ENCODE measurements at places on chromosomes 4 and X.

- no peak for DNase-seq
Observed at GRCh38 chrX:151870602-151871001, 42.1 kb upstream of the MAGEA4 start.

- DNase-seq = no peak
Observed at GRCh38 chr4:162707962-162708361, 458.7 kb downstream of the NAF1 start.

DNA sequence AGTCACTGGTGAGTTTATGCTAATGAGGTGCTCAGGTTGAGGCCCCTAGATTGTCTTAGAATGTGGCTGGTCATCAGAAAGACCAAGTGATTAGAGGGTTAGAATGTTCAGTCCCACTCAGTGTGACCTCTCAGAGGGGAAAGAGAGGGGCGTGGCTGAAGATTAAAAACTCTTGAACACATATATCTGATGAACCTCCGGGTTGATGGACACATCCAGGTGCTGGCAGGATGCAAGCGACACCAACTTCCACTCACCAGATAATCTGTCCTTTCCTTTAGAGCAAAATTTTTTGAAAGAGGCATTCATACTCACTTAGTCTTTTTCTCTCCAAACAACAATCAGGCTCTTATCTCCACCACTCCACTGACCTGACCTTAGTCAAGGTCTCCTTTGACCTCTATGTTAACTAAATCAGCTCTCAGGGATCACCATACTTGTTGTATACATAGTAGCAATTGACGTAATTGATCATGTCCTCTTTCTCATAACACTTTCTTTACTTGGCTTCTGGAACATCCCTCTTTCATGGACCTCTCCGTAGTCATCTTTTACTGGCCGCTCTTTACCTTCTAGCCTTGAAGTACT lies 14.2 kb downstream of the FAM47E start:
- no peak for DNase-seq

- no peak for DNase-seq
Observed at GRCh38 chrX:2781698-2782097, 29.9 kb downstream of the XG start.

GRCh38 chrX:3129256-3129655 lies 88.0 kb downstream of the ARSF start:
- no peak for DNase-seq

DNA sequence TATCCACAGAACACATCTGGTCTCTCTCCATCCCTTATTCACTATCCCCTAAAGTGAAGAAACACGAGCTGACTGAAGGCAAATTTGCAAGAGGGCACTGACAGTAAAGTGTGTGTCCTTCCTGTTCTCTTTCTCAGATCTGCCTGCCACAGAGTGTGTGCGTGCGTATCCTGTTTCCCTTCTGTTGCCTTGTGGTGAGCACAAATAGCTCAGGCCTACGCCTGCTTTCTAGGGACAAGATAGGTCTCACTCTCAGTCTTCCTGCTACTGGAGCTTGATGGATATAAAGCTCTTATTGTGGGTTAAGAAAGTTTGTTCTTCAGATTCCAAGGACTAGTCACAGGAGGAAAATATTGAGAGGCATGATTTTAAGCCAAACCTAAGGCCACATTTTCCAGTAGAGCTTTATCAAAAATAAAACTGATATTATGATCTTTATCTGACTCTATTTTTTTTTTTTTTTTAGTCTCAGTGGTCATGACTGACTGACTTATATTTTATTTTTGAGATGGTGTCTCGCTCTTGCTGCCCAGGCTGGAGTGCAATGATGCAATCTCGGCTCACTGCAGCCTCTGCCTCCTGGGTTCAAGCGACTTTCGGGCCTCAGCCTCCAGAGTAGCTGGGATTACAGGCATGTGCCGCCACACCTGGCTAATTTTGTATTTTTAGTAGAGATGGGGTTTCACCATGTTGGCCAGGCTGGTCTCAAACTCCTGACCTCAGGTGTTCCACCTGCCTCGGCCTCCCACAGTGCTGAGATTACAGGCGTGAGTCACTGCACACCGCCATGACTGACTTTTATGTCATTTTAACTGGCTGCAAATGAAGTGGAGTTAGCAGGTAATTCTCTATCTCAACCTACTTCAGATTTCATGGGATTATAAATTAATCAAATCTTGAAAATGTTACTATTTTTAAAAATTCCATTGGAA lies 140.3 kb upstream of the SH3RF1 start:
- peak; percentile 49 for DNase-seq

DNA sequence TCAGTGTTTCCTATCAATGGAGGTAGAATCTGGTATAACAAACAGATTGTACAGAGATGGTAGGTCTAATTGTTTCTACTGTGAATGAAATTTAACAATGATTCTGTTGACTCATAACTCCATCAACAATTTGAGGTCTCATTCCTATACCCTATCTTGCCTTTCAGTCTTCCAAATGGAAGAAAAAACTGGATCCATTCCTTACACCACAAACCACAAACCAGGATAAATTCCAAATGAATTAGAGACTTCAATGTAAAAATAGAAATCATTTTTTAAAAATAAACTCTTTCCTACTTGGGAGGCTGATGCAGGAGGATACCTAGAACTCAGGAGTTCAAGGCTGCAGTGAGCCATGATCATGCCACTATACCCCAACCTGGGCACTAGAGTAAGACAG lies 114.4 kb upstream of the WDR44 start:
- no peak for DNase-seq

GRCh38 chrX:151962034-151962433 lies 12.4 kb downstream of the GABRE start:
- no peak for DNase-seq

DNA sequence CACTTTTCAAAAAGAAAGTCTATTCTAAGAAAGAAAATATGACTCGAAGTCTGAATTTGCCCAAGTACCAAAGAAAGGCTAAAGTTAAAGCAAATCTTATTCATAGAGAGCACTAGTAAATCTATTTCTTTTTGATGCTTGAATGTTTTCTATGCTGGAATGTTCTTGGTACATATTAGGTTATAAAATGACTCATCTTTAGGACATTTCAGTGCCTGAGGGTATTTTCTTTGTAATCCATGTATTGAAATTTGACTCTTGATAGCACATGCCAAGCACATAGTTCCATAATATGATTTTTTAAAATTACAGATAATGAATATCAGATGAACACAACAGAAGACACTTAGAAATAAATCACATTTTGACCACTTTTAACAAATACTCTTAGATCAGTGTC lies 232.8 kb downstream of the TRIML1 start:
- DNase-seq = no peak

DNA sequence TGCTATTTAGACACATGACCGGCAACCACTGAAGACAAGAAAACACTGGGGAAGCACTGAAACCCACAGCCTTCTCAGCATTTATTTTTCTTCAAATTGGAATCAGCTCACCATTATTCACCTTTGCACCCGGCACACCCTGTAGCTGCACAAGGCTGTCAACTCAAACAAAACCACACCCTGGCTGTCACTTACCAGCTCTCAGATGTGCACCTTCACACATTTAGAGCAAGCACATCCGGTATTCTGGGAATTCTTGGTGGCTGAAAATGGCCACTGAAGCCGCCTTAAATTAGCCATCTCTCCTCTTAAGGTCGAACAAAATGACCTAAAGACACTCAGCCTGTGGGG lies 5.9 kb downstream of the ZFYVE28 start:
- no peak for DNase-seq

GRCh38 chrX:2678583-2678982 lies 12.5 kb upstream of the CD99 start:
- DNase-seq = no peak

GRCh38 chrX:131399678-131400428 lies 110.7 kb upstream of the IGSF1 start:
- no peak for DNase-seq

- DNase-seq = no peak
Observed at GRCh38 chr4:128649161-128649560, 160.3 kb upstream of the JADE1 start.

GRCh38 chr4:187811591-187811990 lies 184.0 kb upstream of the ZFP42 start:
- no peak for DNase-seq

DNA sequence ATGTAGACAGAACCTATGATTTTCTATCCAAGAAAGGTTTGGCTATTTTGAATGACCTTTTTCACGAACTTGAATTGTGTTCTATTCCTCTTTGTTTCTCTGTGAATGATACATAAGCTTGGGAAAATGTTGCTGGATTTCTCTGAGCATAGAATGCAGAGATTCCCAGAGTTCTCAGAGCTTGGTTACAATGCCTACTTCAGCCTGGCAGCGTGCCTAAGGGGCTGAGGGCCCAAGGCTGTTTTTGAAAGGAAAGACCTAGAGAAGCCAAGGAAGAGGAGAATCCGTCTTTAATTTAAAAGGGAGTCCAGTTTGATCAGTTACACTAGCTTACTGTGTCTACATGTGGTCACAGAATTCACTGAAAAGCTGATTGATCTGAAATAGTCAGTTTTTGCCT lies 55.3 kb upstream of the CXorf51B start:
- no peak for DNase-seq

DNA sequence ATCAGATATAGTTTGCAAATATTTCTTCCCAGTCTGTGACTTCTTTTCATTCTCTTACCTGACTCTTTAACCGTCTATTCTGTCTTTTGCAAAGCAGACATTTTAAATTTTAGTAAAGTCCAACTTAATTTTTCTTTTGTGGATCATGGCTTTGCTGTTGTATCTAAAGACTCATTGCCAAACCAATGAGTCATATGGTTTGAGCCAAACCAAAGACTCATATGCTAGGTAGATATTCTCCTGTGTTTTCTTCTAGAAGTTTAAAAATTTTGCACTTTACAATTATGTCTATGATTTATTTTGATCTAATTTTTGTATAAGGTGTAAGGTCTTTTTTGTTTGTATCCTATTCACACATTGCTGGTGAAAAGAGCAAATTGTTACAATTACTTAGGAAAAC lies 446.8 kb downstream of the ANKRD50 start:
- DNase-seq = no peak

DNA sequence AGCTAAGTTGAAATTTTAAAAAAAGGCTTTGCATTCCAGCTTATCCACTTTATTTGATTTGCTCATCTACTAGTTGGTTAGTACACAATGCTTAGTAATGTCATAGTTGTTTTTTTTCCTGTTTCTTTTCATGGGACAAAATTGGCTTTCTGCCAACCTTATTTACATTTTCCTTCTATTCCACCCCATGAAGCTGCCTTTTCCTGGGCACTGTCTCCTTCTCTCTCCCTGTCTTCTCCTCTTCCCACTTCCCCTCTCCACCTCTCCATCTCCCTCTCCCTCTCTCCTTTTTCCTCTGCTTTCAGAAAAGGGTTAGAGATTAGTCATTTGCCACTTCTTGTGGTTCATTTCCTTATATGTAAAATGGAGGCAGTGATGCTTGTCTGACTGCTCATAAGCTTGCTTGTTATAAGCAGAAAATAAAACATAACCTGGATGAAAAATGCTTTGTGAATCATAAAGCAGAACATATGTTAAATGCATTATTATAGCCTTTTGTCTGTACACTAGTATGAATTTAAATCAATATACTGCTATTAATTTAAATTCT lies 181.9 kb downstream of the CEP135 start:
- DNase-seq = no peak

DNA sequence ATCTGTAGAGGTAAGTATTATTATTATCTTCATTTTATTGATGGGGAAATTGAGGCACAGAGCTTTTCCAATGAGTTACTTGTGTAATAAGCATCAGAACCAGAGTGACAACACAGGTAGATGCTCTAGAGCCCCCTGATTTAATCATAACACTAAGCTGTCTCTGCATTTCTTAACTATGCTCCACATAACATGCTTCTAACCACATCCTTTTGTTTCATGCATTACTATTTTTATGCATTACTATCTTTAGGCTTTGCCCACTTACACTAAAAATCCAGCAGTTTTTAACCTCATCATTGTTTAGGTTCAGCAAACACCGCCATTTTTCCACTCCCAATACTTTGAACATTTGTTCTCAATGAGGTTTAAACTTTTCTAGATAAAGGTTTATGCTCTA lies 1900.8 kb upstream of the PCDH10 start:
- DNase-seq = no peak

DNA sequence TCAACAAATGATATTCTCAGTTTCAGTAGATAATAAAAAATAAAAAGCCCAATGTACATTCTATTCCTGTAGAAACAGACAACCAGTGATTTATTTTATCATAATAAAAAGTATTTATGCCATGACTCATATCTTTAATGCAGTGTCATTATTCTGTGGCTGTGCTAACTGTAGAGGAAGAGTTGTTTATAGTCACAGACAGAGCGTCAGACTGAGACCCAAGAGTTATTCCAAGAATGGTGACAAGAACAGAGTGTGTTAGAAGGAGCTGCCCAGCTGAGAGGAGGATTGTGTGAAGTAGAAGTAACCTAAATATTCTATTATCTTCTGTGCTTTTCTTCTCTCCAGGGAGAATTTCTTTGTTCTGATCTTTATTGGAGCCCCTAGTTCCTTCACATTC lies 210.7 kb downstream of the PPP1R2C start:
- DNase-seq = no peak

GRCh38 chr4:88225232-88226105 lies 58.9 kb downstream of the PPM1K start:
- peak; percentile 43 for DNase-seq

DNA sequence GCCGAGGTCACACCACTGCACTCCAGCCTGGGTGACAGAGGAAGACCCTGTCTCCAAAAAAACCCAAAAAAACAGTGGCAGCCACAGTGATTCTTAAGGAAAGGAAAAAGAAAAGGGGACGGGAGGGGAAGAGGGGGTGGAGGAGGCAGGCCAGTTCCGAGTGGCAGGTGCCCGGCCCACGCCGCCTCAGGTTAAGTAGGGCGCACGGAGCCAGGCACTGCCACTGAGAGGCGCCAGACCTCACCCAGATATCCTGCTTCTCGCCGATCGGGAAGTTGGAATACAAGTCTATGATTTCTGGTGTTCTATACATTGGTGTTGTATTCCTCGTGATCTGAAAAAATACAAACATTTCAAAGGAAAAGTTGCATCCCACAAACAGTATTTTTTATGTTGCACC lies 35.9 kb downstream of the GAK start:
- no peak for DNase-seq

GRCh38 chr4:4865705-4866123 lies 6.2 kb downstream of the MSX1 start:
- DNase-seq = no peak

GRCh38 chr4:151013491-151013890 lies 1.6 kb downstream of the LRBA start:
- DNase-seq = no peak

- DNase-seq = no peak
Observed at GRCh38 chr4:56085275-56085674, 136.5 kb downstream of the CEP135 start.

- no peak for DNase-seq
Observed at GRCh38 chrX:47231167-47231566, 1.6 kb upstream of the USP11 start.

DNA sequence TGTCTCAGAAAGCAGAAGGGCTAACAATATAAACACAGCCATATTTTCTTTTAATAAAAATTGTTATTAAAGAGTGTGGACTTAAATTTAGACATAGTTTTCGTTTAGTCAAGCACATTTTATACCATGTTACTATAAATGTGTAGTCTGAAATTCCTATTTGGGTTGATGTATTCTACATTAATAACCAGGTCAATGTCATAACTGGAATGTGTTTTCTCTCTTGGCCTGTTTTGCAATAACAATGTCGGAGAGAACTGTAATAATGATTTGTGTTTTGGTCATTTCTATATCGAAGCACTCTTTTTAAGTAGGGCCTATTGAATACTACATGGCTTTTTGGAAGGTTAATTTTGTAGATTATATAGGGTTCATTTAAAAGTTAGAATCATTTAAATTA lies 5.5 kb downstream of the USO1 start:
- DNase-seq = no peak

GRCh38 chrX:123223409-123223808 lies 39.3 kb downstream of the GRIA3 start:
- DNase-seq = no peak

GRCh38 chr4:176340871-176341685 lies 21.3 kb downstream of the SPCS3 start:
- peak; percentile 32 for DNase-seq

Data from inflammatory macrophage treated with lipopolysaccharide for 4 hours (primary cell).